Esophagus squamous epithelium (tissue), 5 donors: ENCODE measurements at places on chromosomes 1 and 21.

- DNase-seq, result no peak
Measured at GRCh38 chr1:95685081-95685480, 451.1 kb downstream of the RWDD3 start.

- DNase-seq, result no peak
Measured at GRCh38 chr1:192506741-192507155, 68.8 kb upstream of the RGS1 start.

DNA sequence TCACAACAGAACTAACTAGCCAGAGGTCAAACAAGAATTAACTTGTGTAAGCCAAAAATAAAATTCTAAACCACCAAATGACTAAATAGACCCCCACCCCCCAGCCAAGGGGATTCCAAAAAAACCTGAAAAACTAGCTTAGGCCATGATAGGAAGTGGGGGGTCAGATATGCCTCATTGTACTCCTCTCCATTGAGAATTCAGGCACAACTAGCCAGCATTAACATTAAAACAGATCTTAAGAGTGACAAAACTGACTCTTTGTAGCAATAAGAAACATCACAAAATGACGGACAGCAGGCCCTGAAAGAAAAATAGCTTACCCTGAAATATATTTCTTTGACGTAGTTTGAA lies 103.0 kb upstream of the ETV3 start:
- DNase-seq, result no peak

DNA sequence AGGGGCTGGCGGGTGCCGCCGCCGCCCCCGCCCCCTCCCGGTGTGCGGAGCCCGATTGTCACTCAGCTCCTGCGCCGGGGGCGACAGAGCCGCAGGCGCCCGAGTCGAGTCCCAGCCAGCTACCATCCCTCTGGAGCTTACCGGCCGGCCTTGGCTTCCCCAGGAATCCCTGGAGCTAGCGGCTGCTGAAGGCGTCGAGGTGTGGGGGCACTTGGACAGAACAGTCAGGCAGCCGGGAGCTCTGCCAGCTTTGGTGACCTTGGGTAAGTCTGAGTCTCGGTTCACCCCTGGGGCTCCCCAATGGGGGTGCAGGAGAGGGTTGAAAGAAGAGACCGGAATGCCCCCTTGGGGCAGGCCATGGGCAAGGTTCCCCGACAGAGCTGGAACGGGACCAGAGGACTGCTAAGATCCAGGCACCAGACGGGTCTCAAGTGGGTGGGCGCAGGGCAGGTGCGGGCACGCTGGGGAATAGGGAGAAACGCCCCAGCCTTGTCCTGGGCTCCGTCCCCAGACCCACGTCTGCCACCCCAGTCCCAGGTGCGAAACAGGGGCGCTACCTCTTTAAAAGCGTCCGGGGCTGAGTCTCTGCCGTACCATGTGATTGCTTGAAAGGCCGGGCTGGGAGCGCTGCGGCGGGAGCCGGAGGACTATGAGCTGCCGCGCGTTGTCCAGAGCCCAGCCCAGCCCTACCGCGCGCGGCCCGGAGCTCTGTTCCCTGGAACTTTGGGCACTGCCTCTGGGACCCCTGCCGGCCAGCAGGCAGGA lies at the start of gene ADORA1:
ADORA1 (plus strand) TSS at position 61 of the 765 bp plus-strand sequence. CDS start 1,116 bp downstream, outside the sequence.
- DNase-seq, result no peak

DNA sequence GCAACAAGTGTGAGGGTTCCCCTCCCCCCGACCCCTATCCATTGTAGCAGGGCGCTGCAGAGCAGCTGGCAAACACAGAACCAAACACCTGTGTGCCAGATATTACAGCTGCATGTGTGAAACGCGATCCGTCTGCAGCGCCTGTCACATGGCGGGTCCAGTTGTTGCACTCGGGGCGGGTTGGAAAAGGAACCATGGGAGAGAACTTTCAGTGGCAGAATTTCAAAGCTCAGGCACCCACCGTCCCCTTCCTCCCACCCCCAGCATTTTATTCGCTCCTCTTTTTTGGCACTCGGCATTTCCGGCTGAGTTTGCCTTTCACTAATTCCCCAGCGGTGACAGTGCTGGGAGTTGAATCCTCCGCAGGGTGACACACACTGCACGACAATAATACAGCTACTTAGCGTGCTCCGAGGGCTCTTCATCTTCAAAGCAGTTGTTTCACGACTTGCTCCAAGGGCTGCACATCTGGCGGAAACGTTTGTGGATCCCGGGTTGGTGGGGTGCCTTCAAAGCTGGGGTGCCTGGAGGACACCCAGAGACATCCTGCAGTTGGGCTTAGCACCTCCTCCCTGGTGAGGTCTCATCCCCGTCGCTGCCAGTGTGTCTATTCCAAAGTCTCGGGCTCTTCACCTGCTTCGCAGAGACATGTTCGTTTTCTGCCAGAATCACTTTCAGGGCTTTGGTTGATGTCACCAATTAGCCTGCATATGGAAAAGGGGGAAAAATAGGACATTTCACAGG lies 180.7 kb downstream of the ZBTB18 start:
- DNase-seq, result no peak

- DNase-seq, result no peak
Measured at GRCh38 chr1:97796711-97797110, 124.1 kb downstream of the DPYD start.
